ENCODE measurements at places on chromosomes 5 and 9.

GRCh38 chr9:101605547-101605946 is 10.8 kb upstream of the PPP3R2 start:
- DNase-seq: no peak

GRCh38 chr9:7121664-7122063 is 363.9 kb downstream of the KDM4C start:
- no peak for DNase-seq

DNA sequence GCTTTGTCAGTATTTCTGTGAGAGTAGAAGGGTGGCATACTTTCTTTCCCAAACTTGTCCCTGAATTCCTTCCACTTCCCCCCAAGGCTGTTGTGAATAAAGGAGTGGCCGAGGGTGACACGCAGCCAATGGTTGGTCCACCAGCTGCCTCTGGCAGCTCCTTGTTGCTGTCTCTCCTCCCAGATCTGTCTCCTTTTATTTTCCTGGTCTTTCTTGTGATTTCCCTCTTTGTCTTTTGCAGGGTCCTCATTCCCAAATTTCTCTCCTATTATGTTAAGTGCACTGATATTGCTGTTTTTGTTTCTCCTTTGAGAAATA is 137.5 kb upstream of the HMHB1 start:
- no peak for DNase-seq

GRCh38 chr5:42843675-42844292 is 32.1 kb upstream of the SELENOP start:
- no peak for DNase-seq

DNA sequence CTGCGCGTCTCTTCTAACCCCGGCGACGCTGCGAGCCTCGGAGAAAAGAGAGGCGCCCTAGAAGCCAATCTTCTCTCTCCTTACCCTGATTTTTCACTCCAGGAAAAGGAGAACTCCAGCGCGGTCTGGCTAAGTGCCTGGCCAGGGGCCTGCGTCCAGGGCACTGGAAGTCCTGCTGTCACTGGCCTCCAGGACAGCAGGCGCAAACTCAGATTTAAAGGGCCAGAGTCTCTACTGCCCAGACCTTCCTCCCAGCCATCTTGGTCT is 553 bp upstream of the FOXB2 start:
- no peak for DNase-seq

GRCh38 chr9:72305102-72305546 is 59.9 kb downstream of the ZFAND5 start:
- no peak for DNase-seq

- DNase-seq: no peak
Measured at GRCh38 chr5:116248432-116248831, 163.6 kb downstream of the COMMD10 start.

GRCh38 chr5:115463983-115464382 is 80.6 kb downstream of the FEM1C start:
- DNase-seq: no peak

- no peak for DNase-seq
Measured at GRCh38 chr5:122545986-122546385, 228.9 kb upstream of the SNX2 start.

- no peak for DNase-seq
Measured at GRCh38 chr5:68446487-68446894, 230.9 kb downstream of the PIK3R1 start.

GRCh38 chr5:54577937-54578653 is 60.5 kb downstream of the SNX18 start:
- no peak for DNase-seq

- DNase-seq: no peak
Measured at GRCh38 chr5:6717247-6717646, 4.0 kb downstream of the TENT4A start.

DNA sequence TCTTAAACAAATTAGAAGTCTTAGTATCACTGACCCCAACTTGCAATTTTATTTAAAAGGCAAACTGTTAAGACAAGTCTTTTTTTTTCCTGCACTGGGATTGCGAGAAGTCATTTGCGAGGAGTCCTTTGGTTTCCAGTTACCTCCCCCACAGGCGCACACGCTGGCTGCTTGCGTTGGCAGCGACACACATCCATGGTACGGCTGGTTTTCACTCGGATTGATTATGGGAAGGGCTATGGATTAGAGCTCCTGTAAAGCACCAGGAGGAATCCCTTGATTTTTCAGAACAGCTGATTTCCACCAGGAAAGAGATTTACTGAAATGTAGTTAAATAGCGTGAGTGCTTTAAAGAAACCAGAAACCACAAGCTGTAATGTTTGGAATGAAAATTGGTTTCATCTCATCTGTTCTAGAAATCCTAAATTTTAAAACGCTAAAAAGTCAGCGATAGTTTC is 737 bp downstream of the SLC1A3 start:
- no peak for DNase-seq

- no peak for DNase-seq
Measured at GRCh38 chr9:129178568-129179382, 714 bp upstream of the IER5L start.

- no peak for DNase-seq
Measured at GRCh38 chr5:17381932-17382331, 116.1 kb upstream of the TAF11L2 start.
